ENCODE measurements at places on chromosomes 7 and 10.

DNA sequence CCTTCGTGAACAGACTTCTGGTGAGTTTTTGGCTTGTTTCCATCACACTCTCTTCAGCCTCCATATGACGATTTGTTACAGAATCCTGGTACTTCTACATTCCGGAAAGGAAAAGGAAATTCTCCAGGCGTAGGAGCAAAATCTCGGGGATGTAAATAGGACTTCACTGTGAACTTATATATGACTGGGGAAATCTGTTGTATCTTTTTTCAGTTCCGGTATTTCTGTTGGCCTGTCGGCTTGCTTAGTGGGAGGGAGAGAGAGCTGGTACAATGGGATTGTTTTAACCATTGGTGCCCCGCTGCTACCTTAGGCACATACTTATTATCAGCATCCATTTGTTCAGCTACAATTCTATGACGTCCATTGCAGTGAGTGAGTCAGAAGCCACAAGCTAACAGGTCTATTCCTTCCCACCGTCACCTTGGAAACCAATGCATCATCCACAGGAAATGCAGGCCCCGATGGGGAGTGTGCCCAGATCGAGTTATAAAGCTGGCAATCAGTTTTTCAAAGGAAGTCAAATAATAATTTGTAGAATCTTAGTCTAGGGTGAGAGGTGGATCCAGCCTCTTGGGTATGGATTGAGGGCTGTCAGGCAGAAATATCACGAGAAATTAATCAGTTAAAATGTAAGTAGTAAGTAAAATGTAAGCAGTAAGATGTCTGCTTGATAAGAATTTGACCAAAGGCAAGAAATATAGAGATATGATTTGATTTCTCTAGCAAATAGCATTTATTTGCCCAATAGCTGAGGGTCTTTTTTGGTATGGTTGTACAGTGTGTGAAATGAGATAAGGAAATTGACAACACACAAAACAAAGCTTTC is 92.0 kb upstream of the MKLN1 start:
- peak; percentile 93 for DNase-seq

- DNase-seq: no peak
Observed at GRCh38 chr7:38548605-38549004, 82.6 kb downstream of the AMPH start.

- no peak for DNase-seq
Observed at GRCh38 chr10:88640186-88640585, 24.1 kb upstream of the LIPF start.

- DNase-seq: no peak
Observed at GRCh38 chr10:68253346-68253745, 21.4 kb upstream of the ATOH7 start.

GRCh38 chr7:134963036-134963435 is 23.3 kb upstream of the AGBL3 start:
- no peak for DNase-seq

DNA sequence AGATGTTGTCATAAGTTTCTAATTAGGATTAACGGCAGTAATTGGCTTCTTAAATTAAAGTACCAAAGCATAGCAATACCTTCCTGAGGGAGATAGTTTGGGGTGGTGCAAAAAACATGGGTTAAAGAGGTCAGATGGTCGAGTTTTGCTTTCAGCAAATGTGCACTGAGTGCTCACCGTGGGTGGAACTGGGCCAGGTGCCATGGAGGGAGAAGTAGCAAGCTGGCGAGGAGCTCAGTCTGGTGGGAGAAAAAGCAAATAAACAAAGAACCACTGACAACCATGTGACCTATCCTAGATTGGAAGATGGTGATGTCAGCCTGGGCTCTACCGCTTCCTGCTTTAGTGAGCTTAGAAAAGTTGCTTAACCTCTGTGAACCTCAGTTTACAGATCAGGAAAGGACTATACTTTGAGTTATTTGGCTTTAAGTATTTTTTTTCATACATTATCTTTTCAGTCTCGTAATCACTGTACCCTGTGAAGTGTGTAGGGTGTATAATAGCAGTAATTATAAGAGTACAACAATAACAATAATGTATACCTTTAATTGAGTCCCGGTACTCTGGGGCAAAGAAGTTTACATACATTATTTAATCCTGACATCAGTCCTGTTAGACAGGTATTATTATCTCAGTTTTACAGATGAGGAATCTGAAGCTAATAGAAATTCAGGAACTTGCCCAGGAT is 69.0 kb upstream of the PDCD4 start:
- DNase-seq: no peak

GRCh38 chr10:133441780-133442179 is 12.0 kb upstream of the SCART1 start:
- no peak for DNase-seq

GRCh38 chr10:17061418-17061817 is 68.2 kb downstream of the CUBN start:
- no peak for DNase-seq

- DNase-seq: no peak
Observed at GRCh38 chr7:81209059-81209458, 290.2 kb upstream of the SEMA3C start.

DNA sequence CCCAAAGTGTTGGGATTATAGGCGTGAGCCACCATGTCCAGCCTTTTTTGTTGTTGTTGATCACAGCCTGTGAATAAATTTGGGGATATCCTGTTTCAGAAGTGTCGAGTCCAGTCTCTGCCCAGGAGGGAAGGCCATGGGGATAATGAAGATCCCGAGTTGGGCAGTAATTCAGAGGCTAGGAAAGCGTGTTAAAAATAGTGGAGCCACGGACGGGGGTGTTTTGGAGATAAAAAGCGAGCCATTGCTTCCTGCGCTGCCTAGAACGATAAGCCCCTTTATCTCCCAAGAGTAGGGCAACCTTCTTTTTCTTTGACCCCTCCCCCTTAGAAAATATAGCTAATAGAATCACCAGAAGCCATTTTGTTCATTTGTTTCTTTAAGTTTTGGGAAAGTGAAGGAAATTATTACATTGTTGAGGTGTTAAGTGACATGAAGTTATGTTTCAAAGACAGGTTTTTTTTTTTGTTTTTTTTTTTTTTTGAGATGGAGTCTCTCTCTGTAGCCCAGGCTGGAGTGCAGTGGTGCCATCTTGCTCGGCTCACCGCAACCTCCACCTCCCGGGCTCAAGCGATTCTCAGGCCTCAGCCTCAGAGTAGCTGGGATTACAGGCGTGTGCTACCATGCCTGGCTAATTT is 43.3 kb downstream of the IL15RA start:
- no peak for DNase-seq

DNA sequence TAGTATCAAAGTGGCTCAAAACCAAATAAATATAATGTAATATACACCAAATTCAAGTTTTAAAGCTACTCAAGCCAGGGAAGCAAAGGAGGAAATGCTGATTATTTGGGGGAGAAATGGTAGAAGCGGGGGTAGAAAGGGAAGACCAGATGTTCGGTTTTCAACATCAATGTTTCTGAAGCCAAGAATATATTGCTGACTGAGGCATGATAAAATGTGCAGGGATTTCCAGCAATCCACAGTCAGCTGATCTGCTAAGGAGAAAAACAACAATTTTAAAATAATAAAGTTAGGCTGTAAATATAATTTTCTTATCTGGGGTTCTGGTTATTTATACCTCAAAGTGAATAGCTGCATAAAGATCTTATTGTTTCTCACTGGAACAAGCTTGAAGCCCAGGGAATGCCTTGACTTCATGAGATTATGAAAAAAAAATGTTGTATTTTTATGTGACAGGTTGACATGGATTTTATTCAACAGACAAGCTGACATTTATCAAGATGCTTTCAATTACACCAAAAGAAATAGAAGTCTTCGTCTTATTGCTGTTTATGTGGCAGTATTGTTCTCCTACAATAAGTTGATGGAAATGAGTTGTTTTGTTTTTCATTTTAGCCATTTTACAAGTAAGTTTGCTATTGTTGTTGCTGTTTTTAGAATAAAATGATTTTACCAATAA is 28.6 kb upstream of the BMPER start:
- no peak for DNase-seq

DNA sequence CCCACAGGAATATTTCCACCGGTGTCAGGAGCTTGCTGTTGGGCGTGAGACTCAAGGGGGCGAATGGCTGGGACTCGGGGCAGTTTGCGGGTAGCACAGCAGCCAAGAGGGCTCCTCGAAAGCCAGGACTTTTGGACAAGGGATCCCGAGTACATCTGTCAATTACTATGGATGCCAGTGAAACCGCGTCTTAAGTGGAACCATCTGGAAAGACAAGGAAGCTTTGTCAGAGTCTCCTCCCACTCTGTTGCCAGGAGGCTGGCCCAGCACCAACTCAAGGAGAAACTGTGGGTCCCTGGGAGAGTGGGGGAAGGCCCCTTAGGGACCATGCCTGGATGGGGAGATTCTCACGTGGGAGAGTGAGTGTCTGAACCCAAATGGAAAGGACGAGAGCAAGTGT is 57.1 kb downstream of the C10orf143 start:
- DNase-seq: peak; percentile 24
